ENCODE measurements at places on chromosomes 2 and 18.

GRCh38 chr2:200765139-200765951 is 46.4 kb upstream of the BZW1 start:
- DNase-seq, result no peak

- no peak for DNase-seq
Observed at GRCh38 chr2:20579866-20580265, 71.0 kb downstream of the HS1BP3 start.

DNA sequence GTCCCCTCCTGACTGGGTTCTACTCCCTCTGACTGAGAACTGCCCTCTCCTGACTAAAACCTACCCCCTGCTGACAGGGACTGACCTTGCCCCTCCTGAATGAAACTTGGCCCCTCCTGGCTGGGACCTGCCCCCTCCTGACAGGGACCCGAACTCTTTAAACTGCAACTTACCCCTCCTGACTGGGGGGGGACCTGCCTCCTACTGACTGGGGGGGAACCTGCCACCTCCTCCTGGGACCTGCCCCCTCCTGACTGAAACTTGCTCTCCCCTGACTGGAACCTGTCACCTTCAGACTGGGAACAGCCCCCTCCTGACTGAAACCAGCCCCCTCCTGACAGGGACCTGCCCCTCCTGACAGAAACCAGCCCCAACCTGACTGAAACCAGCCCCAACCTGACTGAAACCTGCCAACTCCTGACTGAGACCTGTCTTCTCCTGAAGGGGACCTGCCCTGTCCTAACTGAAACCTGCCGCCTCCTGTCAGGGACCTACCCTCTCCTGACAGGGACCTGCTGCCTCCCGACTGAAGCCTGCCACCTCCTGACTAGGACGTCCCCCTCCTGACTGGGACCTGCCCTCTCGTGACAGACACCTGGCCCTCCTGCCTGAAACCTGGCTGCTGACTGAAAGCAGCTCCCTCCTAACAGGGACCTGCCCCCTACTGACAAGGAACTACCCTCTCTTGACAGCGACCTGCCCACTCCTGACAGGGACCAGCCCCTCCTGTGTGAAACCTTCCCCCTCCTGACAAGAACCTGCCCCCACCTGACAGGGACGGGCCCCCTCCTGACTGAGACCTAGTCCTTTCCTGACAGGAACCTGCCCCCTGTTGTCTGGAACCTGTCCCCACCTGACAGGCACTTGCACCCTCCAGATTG is 87.1 kb downstream of the PXDN start:
- no peak for DNase-seq

GRCh38 chr2:119697290-119698020 is 18.5 kb downstream of the TMEM177 start:
- no peak for DNase-seq

DNA sequence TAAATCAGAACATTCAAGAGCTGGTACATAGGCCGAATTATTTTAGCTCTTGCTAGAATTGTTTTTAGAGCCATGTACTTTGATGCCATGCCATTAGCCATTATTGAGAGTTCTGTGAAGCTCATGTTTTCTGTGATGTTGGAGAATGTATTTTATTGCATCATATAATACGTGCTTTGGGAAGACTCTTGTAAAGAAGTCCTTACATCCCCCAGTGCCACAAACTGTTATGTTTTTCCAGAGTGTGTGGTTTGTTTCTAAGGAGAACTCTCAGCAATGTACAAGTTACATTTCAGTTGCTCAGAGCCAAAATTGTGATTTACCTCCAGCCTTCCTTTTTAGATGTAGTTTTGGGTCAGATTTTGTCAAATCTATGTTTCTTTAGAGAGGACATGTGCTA is 148.6 kb downstream of the HAUS1 start:
- no peak for DNase-seq

- no peak for DNase-seq
Observed at GRCh38 chr2:201059961-201060755, 11.3 kb downstream of the HYCC2 start.

GRCh38 chr18:70705831-70706416 is 417.1 kb downstream of the SOCS6 start:
- DNase-seq, result no peak
